HepG2 (cell line): ENCODE measurements at places on chromosomes 7 and 10. TPM values are rescaled to one million over a fixed set of nuclear protein-coding genes. Genes with fewer than 3 reads are reported as not detected.

The IL15RA gene
- 0.77 and 0.85 TPM in 2 replicates for polyA plus RNA-seq

The FAM20C gene
- polyA plus RNA-seq, result 11.9 and 15.3 TPM in 2 replicates

The ITGB8 gene
- 0.01 and 0.04 TPM in 2 replicates for polyA plus RNA-seq

The LIPN gene
- polyA plus RNA-seq, result not detected in 2 replicates

- DNase-seq, result no peak
Measured at GRCh38 chr7:114047889-114048288, 129.1 kb upstream of the PPP1R3A start.

- peak; percentile 18 for DNase-seq
Measured at GRCh38 chr7:69412331-69413146, 185.7 kb upstream of the AUTS2 start.

DNA sequence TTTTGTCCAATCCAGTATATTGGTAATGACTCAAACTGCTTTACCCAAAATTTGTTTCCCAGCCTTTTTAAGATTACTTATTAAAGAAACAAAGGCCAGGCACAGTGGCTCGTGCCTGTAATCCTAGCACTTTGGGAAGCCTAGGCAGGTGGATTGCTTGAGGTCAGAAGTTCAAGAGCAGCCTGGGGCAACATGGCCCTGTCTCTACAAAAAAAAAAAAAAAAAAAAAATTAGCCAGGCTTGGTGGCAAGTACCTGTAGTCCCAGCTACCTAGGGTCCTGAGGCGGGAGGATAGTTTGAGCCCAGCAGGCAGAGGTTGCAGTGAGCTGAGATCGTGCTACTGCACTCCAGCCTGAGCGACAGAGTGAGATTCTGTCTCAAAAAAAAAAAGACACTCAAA is 7.0 kb upstream of the ARHGAP12 start:
- DNase-seq, result no peak

DNA sequence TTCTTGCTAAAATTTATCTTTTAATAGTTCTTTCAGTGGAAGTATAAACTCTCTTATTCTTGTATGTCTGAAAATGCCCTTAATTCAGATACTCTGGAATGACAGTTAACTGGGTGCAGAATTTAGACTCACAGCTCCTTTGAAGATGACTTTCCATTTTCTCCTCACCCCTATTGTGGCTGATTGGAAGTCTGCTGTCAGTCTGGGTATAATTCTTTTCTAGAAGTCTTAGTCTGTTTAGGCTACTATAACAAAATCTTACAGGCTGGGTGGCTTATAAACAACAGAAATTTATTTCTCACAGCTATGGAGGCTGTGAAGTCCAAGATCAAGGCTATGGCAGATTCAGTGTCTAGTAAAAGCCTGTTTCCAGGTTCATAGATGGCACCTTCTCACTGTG is 145.2 kb upstream of the GDF10 start:
- no peak for DNase-seq

DNA sequence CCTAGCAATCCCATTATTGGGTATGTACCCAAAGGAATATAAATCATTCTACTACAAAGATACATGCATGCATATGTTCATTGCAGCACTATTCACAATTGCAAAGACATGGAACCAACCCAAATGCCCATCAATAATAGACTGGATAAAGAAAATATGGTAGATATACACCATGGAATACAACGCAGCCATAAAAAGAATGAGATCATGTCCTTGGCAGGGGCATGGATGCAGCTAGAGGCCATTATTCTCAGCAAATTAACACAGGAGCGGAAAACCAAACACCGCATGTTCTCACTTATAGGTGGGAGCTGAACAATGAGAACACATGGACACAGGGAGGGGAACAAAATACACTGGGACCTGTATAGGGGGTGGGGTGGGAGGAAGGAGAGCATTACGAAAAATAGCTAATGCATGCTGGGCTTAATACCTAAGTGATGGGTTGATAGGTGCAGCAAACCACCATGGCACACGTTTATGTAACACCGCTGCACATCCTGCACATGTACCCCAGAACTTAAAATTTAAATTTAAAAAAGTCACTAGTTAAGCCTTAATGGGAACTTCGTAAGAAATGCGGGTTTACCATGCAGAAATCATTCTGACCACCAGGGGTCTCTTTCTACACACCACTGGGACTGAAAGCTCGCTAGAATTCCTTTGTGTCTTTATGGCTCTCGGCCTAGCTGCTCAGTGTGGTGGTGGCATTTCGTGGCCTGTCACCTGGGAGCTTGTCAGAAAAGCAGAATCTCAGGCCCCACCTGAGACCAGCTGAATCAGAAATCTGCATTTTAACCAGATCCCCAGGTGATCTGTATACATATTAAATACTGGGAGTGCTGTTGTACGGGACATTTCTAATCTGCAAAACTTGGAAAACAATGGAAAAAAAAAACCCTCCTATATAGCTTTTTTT is 9.5 kb downstream of the ANKRD1 start:
- DNase-seq, result peak; percentile 81

- DNase-seq, result peak; percentile 19
Measured at GRCh38 chr10:27341001-27341400, 100.4 kb upstream of the ACBD5 start.

GRCh38 chr10:104947314-104947713 is 306.2 kb downstream of the SORCS3 start:
- no peak for DNase-seq

- no peak for DNase-seq
Measured at GRCh38 chr10:3787016-3787400, 2.0 kb upstream of the KLF6 start.

- no peak for DNase-seq
Measured at GRCh38 chr7:96827701-96828100, 118.1 kb upstream of the SEM1 start.

- DNase-seq, result no peak
Measured at GRCh38 chr7:33829536-33829935, 75.8 kb upstream of the BMPER start.

DNA sequence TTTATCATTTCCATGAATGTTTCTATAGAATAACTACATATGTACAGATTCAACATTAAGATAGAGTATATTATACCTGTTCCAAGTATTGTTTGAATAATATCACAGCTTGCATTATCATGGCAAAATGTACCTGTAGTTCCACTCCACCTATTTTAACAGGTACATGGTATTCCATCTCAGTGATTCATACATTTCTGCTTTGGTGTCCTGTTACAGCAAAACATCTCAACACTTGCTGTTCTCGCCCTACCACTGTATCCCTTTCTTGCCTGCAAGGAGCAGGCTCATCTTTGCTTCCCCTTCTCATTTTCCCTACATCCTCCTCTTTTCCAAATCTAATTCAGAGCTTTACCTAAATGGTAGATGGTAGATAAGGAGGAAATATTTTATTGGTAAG is 27.1 kb upstream of the SGCE start:
- DNase-seq, result no peak

DNA sequence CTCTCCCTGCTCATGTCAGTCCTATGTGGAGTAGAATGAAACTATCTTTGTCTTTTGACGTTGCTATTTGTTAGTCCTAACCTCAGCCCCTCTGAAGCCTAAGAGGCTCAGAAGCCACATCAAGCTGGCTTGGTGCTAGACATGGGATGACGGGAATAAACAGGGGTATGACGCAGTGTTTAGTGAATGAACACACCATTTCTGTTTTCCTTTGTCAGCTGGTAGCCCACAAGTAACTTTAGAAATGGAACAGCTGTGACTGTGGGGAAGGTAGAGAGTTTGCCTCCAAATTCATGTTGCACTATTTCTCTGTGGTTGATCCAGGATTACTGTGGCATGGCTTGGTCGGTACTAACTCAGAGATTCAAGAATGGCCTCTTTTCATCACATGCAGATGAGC is 31.3 kb downstream of the COX15 start:
- DNase-seq, result no peak

GRCh38 chr10:44201011-44201410 is 183.9 kb downstream of the CXCL12 start:
- no peak for DNase-seq
